Muscle of arm (tissue), 14 donors: ENCODE measurements at places on chromosomes 4 and X.
A peak's percentile ranks its signal among the peaks of the same experiment; 100 is the strongest.

DNA sequence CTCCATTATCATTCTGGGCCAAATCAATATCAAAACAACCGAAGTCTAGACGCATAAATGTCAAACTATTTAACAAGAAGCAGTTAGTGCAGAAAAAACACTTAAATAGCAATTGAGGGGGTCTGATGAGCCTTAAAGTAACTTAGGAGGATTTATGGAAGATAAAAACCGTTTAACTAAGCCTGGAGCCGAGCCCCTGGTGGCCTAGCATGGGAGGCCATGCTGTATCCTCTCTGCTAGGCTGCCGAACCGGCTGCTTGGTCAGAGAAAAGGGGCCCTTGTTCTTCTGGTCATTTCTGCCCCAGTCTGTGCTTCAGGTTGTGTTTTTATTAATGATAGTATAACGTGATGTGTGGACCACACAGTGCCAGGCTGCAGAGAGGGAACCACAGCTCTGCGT is 72.4 kb downstream of the CPZ start:
- no peak for DNase-seq

DNA sequence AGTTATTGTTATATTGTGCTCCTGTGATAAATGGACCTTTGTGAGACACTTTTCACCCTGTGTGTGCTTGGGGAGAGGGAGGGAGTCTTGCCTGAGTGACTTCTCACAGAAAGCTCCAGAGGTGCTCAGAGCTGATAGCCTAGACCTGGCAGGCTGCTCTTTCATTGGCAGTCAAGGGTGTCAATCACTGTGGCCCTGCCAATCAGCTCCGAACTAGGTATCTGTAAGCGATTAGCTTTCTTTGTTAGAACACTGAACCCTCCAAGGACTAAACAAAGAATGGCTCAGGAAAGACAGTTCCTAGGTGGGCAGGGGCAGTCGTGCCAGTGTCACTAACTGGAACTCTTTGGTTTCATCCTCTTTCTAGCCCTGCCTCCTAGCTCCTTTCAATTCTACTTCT is 2.7 kb upstream of the NALF2 start:
- DNase-seq: no peak

- DNase-seq: peak; percentile 41
Measured at GRCh38 chr4:166153548-166153947, 280.5 kb downstream of the TLL1 start.

DNA sequence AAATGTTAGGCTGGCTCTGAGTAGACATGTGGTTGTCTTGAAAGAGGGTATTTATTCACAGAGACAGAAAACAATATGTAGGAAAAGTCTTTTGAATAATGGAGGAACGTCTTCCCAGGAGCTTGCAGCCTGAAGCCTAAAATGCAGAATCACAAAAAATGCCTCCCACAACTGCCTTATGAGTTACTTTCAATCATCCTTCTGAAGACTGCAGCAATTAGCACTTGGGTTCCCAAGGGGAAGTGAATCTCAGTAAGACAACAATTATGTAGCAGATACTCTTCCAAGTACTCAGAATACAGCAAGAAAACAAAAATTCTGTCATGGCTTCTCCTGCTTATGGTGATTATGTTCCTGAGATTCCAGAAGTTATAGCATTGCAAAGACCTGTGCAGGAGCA is 166.6 kb upstream of the TBL1X start:
- no peak for DNase-seq

DNA sequence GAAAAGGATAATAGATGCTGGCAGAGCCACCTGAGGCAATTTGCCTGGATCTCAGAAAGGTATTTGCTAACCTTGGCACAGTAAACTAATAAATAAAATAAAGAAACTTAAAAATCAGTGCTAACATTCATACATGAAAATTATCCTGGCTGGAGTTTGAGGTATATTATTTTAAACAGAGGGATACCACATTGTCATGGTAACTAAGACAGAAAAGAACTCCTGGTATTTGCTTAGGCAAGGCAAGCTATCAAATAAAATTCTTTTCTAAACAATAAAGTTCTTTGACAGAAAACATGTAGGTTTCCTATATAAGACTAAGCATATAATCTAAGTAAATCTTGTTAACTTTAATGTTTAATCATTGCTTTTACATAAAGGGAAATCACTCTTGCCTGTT is 218.8 kb downstream of the MAGEB17 start:
- no peak for DNase-seq

- no peak for DNase-seq
Measured at GRCh38 chrX:50765986-50766385, 48.0 kb downstream of the SHROOM4 start.

- DNase-seq: no peak
Measured at GRCh38 chrX:71321731-71322130, 20.2 kb downstream of the ITGB1BP2 start.

GRCh38 chrX:70470850-70471289 is 26.2 kb downstream of the DLG3 start:
- no peak for DNase-seq

DNA sequence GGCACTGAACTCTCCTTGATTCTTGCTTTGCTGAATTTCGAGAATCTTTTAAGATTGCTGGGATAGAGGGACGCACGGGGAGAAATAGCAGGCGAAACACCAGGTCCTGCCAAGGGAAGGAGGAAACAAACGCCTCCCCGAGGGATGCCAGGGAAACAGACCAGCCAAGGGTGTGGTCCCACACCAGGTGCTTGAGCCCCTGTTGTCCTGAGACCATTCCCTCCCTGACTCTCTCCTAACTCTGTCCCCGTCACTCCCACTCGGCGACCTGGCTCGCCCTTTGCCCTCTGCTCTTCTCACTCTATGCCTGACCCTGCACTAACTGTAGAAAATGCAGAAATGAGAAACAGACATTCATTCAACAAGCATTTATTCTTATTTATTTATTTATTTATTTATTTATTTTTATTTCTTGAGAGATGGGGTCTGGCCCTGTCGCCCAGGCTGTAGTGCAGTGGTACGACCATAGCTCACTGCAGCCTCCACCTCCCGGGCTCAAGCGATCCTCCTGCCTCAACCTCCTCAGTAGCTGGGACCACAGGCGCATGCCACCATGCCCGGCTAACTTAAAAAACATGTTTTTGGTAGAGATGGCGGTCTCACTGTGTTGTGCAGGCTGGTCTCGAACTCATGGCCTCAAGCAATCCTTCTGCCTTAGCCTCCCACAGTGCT is 16.2 kb downstream of the CTAG1B start:
- DNase-seq: no peak

DNA sequence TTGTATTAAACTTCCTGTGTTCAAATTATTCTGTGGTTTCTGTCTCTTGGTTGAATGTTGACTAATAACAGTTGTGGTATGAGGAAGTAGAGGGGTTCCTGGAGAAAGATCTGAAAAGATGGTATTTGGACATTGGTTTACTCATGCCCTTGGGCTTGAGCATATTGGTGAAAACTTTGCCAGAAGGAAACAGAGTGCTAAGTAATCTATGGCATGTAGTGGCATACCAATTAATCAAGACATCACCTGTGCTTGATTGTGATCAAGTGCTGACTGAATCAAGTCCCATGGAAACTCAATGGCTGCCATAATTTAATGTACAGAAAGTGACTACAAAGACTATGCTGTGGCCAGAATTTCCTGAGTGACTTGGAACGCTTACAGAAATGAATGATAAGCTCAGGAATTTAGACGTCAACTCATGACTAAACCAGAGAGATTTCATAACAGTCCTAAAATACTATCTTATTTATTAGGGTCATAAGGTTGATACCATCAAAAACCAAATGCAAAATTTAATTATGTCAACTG is 2062.9 kb downstream of the ARAP2 start:
- DNase-seq: no peak

GRCh38 chr4:118396881-118397622 is 44.2 kb upstream of the PRSS12 start:
- no peak for DNase-seq

DNA sequence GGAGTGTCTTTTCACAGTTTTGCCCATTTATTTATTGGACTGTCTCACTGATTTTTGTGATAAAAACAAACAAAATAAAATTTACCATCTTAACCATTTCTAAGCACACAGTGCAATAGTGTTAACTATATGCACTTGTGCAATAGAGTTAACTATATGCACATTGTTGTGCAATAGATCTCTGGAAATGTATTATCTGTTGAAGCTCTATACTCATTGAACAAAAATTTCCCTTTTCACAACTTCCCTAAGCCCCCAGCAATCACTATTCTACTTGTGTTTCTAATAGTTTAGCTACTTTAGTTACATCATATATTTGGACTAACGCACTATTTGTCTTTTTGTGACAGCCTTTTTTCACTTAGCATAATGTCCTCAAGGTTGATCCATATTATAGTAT is 59.7 kb upstream of the BEX4 start:
- no peak for DNase-seq

GRCh38 chr4:48844843-48845242 is 14.0 kb downstream of the OCIAD1 start:
- DNase-seq: no peak

DNA sequence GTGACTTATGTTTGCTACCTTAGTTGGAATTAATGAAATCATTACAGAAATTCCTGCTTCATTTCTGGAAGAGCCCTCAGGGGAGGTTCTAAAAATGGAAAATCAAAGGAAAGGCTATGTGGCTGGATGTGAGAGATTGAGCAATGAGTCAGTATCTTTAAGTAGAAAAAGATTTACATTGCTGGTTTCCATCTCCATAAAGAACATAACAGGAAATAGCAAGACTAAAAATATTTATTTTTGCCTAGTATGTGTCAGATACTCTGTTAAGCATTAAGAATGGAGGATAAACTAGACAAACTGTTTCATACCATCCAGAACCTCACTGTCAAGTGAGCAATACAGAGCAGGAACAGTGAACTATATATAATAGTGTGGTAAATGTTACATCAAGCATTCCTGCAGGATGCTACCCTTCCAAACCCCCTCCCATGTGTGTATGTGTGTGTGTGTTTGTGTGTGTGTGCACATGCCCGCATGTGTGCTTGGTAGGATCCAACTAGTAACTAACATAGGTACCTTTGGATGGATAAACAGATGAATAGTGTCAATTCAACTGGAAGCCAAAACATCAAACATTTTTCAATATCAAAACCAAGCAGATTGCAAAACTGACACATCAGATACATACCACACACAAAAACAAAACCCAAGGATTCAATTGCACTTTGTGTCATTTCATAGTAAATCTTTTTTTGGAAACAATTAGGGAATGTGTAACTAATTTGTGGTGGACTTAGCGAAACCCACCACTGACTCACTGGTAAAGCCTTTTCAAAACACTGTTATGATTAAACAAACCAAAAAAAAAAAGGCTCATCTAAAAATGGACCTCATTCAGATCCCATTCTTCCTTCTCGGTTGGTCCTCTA is 223.4 kb downstream of the SHROOM3 start:
- no peak for DNase-seq

DNA sequence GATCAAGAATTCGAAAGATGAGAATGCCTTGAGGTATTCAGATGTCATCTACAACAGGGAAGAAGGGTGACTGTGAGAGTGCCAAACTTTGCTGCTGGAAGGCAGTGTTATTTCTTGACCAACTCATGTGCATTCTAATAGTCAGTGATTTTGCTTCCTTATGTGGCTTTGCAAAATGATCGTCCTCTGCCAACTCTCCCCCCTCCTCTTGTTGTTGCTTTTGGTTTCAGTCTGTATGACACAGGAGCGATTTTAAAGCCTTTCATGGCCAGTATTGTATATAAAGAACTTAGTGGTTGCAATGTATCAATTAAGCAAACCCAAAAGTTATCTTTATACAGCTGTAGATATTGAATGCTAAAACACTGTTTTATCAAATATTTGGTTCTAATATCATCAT is 379.1 kb downstream of the IL1RAPL1 start:
- DNase-seq: no peak

- DNase-seq: no peak
Measured at GRCh38 chr4:187940299-187940698, 55.3 kb upstream of the ZFP42 start.

DNA sequence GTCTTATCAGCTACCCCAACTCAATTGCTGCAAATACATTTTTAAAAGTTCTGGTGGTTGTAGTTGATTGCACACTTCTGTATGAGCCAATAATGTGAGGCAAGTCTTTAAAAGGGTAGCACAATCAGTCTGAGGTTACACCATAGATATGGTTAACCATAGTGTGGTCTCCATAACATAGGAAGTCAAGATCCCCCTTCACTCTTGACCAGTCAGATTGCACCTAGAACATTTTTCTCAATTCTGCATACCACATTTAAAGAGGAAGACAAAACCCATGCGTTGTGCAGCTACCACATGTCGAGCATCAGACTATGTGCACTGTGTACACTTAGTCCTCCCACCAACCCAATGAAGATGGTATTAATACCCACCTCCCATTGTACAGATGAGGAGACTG is 26.5 kb upstream of the CYBB start:
- no peak for DNase-seq
